ENCODE measurements at places on chromosomes 16 and 17.

DNA sequence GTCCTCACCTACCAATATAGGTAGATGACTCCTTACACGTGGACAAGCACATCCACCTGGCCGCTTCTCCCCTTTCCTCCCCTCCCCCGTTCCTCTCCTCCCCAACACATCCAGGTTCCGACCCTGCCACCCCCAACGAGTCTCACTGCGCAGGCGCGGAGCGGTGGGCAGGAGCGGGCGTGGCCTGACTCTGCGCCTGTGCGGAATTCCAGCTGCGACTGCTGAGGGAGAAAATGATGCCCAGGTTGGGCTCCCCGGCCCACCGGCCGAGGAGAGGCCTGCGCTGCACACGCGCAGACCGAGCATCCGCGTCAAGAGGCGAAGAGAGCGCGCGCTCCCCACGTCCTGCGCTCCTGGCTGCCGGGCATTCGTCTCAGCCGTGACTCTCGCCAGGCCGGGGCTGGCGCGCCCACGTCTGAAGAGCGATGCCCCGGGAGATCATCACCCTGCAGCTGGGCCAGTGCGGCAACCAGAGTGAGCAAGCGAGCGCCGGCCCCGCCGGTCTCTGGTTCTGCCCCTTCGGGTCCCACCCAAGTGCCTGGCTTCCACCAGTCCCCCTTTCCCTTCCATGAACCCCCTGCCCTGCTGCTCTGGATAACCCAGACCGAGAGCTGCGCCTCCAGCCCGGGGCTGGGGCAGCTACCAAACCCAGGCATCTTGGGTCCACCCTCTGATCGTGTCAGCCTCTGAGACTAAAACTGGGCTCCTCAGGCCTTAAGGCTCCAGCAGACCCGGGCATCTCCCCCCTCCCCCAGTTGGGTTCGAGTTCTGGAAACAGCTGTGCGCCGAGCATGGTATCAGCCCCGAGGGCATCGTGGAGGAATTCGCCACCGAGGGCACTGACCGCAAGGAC is at the start of gene TUBG2:
Gene TUBG2 (plus strand): TSS at position 206 of the 853 bp plus-strand sequence. CDS start 220 bp downstream, at position 426.
- peak; percentile 87 for DNase-seq

DNA sequence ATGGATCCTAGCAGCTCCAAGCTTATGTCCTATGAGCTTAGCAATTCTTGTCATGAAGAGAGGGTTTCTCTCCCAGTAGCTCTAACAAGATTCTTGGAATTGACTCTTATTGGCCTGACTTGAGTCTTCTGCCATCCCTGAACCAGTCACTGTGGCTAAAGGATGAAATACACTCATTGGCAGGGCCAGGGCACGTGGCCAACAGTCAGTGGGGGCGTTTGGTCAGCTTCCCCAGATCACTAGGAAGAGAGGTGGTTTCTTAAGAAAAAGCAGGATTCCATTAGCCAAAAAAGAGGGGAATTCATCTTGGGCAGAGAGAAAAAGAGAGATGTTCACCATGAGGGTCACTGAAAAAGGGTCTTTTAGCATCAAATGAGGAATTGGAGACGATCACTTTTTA is 363.2 kb downstream of the SNX29 start:
- DNase-seq: no peak

DNA sequence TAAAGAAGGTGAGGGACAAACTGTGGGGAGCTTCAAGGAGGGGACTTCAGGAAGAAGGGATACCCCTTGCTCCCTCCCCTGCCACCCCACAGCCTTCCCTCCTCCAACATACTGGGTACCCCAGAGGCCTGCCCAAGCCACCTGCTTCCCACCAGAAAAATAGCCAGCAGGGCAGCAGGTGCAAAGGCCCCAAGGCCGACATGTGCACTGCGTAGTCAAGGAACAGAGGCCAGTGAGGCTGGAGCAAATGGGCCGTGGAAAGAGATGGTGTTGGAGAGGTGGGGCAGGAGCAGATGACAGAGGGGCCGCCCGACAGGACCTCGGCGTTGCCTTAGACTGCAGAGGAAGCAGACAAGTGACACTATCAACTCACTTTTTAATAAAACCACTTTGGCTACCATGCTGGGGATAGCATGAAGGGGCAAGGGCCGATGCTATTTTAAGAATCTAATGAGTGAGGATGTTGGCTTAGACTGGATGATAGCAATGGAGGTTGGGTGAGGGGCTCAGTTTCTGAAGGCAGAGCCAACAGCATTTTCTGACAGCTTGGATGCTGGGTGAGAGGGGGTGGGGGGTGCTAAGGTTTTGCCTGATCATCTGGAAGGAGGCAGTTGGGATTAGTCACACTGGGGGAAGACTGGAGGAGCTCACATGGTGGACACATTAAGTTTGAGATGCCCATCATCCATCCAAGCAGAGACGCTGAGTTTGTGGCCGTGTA is 72.8 kb upstream of the TOB1 start:
- no peak for DNase-seq

GRCh38 chr16:31713945-31714902 is 159.4 kb upstream of the ZNF267 start:
- DNase-seq: no peak

DNA sequence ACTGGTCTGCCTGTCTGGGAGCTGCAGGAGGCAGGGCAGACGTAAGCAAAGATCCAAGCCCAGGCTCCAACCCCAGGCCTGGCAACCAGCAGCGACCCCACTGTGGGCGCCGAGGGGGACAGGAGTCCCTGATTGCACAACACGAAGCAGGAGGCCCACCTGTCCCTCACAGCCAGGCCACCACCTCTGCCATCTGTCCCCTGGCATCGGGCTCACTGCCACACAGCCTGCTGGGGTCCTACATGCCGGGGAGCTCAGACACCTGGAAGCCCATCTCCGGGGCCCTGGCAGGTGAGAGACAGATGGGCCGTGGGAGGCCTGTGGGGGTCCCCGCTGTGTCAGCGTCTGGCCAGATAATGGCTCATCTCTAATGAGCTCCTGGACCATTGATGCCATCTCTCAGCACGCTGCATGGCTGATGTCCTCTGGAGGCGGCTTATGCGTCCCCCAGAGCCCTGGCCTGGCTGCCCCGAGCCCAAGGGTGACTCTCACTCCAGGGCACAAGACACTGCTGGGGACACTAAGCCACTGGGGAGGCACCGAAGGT is 11.3 kb upstream of the RASD1 start:
- no peak for DNase-seq

- DNase-seq: no peak
Observed at GRCh38 chr16:86557587-86557986, 2.6 kb upstream of the MTHFSD start.

GRCh38 chr16:51813609-51814008 is 662.5 kb upstream of the SALL1 start:
- no peak for DNase-seq

DNA sequence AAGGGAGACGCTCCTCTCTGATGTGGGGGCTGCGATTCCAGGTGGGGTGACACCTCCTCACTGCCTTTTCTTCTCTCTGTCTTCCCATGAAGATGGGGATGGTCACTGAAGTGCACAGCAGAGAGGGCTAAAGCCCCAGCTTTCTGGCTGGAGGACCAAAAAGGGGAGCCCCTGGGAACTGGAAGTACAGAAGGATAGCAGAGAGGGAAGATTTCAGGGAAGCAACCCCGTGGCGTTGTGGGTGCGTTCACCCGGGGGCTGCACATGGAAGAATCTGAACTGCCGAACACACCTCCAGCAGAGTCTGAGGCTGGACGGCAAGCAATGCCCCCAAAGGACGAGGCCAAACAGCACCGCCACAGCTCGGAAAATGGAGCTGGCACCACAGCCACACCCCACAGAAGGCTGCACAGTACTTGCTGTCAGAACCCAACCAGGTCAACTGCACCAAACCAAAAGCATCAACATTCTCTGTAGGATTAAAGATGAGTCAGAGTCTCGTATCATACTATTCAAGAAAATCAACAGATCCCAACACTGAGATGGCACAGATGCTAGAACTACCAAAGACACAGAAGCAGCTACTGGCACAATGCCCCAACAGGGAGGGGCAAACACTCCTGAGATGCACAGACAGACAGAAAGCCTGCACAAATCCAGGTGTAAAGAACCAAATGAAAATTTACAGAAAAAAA is 49.9 kb downstream of the MAP1LC3B start:
- no peak for DNase-seq

DNA sequence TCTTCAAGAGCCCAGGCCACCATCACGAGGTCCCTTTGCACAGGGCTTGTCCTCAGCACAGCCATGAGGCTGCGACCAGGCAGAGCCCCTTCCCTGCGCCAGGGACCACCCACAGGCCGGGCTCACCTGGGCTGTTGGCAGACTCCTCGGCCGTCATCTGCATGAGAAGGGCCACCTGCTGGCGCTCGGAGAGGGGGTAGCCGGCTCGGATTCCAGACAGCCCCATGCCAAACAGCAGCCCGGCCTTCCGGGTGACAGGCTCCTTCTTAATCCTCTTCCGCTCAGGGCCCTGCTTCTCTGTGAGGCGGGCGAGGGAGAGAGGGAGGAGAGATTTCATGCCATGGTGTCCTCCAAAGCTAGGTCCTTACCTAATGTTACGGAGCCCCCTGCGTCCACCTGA is 73.4 kb downstream of the ZNF778 start:
- DNase-seq: no peak

DNA sequence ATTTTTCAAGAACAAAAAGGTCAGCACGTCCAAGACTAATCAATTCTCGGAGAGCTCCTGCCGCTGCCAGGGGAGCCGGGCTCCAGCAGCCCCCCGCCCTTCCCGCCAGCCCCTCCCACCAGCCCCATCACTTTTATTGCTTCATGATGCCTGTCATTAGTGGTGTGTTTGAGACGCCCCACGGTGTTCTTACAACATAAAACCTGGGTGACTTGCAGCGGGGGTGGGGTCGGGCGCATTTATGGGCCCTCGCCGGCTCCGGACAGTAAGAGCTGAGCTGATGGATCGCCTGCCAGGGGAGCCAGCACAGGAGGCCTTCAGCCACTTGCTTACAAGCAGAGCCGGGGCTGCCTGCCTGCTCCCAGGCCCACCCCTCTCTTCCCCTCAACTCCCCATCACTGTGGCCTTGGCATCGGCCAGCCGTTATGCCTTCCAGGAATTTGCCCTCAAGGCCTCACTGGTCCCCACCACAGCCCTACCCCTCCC is 82.9 kb upstream of the CBX4 start:
- no peak for DNase-seq

GRCh38 chr17:37400505-37400904 is 6.1 kb downstream of the ACACA start:
- DNase-seq: no peak

GRCh38 chr17:77928519-77929179 is 29.9 kb upstream of the TNRC6C start:
- DNase-seq: no peak

DNA sequence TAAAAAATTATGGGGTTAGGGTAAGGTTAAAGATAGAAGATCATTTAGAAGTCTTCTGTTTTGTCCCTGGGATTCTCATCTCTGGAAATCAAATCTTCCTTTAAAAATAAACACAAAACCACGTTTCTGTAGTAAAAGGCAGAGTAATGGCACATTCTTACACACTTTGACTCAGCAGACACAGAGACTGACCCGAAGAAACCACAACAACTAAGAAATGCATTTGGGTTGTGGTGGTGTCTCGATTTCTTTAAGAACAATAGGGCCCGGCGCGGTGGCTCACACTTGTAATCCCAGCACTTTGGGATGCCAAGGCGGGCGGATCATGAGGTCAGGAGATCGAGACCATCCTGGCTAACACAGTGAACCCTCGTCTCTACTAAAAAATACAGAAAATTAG is 54.9 kb upstream of the MYH10 start:
- no peak for DNase-seq

DNA sequence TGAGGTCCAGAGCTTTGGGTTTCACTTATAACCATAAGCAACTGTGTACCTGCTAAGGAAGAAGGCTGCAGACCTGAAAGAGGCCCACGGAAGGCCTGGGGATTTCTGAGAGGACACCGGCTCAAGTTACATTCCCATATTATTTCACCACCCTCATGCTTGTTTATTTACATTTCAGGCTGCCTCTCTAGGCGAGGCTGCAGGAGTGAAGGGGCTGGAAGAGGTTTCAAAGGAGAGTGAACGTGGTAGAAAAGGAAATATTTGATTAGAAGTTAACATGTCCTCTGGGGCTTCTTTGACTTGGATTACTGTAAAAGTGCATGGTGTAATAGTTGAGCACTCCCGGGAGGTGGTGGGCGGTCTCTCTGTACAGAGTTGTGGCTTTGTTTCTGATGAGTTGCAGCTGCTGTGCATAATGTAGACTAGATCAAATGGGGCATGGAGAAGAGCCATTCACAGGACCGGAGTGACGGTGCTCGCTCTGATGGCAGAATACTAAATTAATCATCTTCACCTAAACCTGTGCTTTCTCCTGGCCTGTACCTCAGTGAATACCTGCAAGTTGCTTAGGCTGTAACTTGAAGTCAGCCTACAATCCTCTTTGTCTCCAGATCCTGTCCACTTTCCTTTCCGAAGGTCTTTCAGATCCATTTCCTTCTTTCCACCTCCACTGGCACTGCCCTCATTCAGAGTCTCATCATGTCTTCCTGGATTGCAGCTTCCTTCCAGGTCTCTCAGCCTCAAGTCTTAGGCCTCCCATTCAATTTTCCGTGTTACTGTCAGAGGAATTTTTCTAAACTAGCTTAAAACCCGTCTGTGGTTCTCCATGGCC is 1.9 kb upstream of the CPD start:
- no peak for DNase-seq
